ENCODE measurements at places on chromosomes 5 and 9.
A peak's percentile ranks its signal among the peaks of the same experiment; 100 is the strongest.

GRCh38 chr5:172119921-172120688, 67.9 kb downstream of the STK10 start:
- no peak for DNase-seq

DNA sequence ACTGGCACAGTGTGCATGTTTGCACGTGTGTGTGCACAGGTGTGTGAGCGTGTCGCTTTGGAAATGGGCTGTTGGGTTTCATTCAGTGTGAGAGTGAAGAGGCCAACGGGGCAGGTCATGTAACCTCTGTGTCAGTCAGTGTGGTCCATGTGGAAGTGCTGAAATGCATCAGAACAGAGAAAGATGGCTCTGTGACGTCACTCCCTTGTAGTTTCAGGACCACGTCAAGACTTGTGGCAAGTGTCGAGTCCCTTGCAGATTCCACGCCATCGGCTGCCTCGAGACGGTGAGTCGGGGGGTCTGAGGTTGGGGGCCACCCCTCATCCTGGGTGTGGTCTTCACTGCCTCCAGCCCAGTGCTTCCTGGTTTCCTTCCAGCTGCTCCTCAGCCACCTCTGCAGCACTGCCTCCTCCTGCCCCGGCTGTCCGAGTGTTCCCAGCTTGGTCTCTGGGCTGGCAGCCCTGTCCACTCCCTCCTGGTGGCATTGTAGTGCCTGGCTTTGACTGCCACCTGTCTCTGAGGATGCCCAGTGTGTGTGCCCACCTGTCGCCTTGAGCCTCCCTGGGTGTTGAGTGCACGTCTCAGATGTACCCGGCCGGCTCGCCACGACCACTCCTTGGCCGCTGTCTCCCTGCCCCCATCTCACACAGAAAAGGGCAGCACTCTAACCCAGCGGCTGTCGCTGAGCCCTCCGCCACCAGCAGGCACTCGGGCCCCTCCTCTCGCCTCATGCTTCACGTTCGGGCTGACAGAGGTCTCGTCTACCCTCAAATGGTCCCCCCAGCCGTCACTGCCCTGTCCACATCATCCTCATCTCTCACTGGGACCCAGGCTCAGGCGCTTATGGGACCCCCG, 28.0 kb downstream of the FBXW5 start:
- DNase-seq, result no peak

DNA sequence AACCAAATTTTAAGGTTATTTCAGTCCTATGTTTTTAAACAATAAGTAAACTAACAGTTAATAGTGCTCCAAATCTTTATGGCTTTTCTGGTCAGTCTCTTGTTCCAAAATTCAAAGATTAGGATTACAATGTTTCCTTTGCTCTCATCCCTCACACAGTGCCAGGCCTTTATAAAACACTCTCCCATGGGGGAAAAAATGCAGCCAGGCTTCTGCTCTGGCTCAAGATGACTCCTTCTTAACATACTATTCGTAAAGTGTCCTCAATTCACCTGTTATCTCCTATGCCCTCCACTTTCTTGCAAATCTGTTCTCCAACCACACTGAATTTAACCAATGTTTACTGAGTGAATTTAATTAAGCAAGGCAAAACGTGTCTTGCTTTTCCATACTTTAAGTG, 1.4 kb downstream of the CEP120 start:
- DNase-seq, result no peak

DNA sequence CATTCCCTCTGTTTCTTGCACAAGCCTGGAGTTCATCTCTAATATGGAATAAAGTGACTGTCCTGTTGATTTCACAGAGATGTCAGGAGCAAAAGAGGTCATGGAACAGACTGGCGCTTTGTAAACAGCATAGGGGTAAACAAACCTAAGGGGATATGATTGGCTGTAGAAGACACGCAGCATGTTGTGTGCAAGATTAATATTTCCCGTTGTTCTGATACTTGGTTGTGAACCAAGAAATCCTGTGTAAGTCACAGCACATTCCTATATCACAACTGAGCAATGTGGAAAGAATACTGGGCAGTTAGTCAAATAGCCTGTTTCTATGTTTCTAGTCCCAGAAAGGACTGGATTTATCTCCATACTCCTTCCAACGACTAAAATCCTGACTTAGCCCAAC, 3.2 kb downstream of the ADAMTS12 start:
- no peak for DNase-seq

DNA sequence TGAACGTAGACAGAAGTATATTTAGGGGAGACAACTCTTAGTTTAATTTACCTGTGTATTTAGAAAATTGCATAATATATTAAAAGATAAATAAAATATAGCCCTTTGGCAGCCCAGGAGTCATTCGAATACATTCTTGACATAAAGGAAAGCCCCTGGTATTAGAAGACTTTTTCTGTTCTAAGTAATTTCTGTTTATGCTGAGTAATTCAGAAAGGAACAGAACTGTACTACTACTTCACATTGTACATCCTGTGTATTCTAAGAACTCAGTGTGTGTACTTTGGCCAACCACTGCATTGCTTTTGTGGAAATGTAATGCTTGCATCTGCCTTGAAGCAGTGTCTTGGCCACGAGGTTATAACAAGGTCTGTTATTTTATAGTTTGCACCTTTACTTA, 136.4 kb downstream of the KDM4C start:
- no peak for DNase-seq

GRCh38 chr5:37436146-37436934, 57.2 kb downstream of the WDR70 start:
- no peak for DNase-seq

GRCh38 chr9:135514342-135515082, 6.7 kb upstream of the LCN1 start:
- no peak for DNase-seq

GRCh38 chr5:88602584-88602983, 280.4 kb downstream of the MEF2C start:
- no peak for DNase-seq

- DNase-seq, result peak; percentile 77
Observed at GRCh38 chr9:127074561-127075548, 47.6 kb downstream of the ANGPTL2 start.

All from midbrain (tissue), 1 donor.